Activated naive CD4-positive, alpha-beta T cell (primary cell): ENCODE measurements at places on chromosomes 6 and 20.

DNA sequence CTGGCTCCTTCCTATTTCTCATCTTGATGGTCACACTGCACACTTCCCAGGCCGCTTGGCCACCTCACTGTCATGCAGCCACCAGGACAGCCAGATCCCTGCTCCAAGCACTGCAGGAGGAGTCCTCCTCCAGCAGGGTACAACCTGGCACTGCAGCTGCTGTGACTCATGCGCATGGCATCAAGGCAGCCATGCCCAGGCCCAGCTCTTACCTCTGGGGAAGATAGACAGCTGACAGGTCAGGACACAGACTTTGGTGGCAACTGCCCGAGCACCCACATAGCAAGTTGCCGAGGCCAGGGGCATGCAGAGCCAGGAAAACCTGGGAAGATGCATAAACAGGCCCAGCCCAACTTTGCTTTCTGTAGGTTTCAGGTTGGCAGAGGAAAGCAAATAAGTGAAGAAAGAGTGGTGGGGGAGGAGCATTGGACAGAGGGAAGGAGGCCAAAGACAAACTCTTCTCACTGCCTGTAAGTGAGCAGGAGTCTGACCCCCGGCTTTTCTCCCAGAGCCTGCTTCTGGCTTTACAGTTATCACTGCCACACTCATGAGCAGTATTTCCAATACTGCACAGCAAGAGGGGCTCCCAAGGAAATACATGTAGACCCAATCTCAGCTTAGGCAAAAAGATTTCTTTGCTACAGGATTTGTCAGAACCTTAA is 38.8 kb downstream of the SLC22A3 start:
- DNase-seq = no peak

DNA sequence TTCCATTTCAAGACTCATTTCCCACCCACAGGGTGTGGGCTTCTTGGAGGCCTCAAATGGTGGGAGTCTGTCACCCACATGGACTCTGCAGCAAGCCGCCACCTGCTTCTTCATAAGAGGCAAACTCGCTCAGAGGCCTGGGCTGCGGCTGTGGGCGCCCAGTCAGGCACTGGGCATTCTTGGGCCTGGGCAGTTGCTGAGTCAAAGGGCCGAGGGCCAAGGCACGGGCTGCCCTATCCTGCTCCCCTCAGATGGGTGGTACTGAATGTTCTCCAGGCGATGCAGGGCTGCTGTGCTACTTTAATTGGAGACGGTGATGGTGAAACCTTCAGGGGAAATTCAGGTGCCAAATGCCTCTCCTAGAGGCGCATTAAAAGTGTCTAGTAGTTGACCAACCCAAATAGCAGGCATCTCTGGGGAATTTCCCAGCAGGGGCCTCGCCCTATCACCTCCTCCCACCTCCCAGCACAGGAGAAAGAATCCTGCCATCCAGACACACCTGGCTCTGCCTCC is 57.9 kb downstream of the MAFB start:
- no peak for DNase-seq

DNA sequence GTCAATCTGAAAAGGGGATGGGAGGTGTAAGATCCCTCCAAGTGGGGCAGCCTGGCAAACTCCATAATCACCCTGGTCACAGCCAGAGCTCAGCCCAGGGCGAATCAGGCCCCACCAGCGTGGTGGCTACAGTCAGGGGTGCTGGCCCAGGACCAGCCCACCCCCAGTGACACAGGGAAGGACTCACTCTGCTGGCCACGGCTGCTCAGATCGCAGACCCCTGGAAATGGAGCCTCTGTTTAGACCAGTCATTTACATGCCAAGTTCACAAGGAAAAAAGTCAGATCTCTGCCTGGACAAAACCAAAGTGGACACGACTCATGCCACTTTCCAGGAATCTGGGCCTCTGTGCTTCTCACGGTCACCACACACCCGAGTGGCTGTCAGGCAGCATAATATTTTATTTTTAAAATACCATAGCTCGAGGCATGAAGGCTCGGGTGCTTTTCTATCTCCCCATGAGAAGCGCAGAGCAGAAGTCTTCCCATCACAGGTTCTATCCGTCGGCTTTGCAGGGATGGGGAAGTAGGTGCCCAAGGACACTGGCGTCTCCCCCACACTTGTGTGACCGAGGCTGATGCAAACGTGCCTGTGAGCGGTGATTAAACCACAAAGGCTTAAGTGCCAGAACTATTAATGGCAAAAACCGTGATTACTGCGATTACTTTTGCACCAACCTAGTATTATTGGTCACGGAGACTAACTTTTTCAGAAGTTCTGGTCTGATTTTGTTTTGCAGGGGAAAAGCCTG is 13.0 kb downstream of the PXDC1 start:
- no peak for DNase-seq

GRCh38 chr6:71645299-71645698 is 241.1 kb upstream of the RIMS1 start:
- no peak for DNase-seq

GRCh38 chr20:42100137-42100704 is 482.0 kb upstream of the CHD6 start:
- no peak for DNase-seq

- no peak for DNase-seq
These were observed 65.4 kb upstream of the PHIP start for GRCh38 chr6:79143320-79143898.

DNA sequence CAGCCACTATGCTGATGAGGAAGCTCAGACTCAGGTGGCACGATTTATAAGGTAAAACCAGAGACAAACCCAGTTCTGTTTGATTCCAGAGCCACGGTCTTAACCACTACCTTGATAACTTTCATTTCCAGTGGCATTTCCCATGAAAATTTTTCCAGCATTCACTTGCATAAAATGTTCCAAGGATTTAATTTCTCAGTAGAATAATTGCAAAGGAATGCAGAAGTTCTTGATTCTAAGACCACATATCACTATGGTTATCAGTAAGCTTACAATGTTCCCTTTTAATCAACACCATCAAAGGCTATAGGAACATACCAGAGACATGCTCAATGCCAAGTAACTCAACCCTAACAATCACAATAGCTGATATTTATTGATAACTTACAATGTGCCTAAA is 306.0 kb upstream of the HS3ST5 start:
- DNase-seq = no peak

- DNase-seq = no peak
These were observed 132.8 kb downstream of the LAMA2 start for GRCh38 chr6:129015721-129016120.

GRCh38 chr20:34564833-34565232 is 6.3 kb downstream of the MAP1LC3A start:
- DNase-seq = no peak

DNA sequence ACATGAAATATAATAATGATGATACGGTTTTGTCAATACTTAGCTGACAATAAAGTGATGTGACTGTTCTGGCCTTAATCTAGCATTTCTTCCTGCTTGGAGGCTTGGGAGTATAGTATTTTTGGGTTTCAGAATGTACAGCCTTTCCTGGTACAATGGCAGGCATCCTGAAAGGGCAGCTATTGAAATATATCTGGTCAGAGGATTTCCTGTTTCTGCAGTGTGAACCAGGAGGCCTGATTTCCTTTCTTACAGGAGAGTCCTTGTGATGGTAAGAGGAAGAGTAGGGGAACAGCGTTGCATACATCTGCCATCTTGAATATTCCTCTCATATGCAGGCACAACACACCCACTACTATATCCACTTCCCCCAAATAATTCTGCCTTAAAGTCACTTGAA is 93.7 kb downstream of the MYO6 start:
- no peak for DNase-seq

DNA sequence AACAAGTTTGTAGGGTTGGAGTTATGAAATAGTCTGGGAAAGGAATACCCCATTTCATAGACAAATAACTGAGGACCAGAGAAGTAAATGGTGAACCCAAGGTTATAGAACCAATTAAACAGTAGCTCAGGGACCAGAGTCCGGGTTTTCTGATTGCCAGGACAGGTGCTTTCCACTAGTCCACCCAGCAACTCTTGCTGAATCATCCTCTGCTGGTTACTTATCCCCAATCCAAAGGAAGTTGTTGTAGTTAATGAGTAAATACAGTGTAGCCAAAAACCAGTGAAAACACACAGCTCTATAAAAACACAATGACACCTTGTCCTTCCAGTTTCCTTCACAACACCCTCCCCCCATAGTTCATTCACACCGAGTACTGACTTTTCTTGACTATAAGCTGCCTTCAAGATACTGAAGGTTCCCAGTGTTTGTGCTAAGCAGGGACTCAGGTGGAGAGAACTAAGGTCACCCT is 766 bp upstream of the TINAG start:
- DNase-seq = no peak

- no peak for DNase-seq
These were observed 5.9 kb upstream of the LPIN3 start for GRCh38 chr20:41334443-41335421.

GRCh38 chr20:50520222-50520880 is 10.2 kb downstream of the PTPN1 start:
- DNase-seq = no peak

GRCh38 chr20:59276938-59277337 is 23.5 kb upstream of the EDN3 start:
- DNase-seq = no peak

GRCh38 chr6:126147291-126147815 is 161.0 kb downstream of the TRMT11 start:
- DNase-seq = no peak

DNA sequence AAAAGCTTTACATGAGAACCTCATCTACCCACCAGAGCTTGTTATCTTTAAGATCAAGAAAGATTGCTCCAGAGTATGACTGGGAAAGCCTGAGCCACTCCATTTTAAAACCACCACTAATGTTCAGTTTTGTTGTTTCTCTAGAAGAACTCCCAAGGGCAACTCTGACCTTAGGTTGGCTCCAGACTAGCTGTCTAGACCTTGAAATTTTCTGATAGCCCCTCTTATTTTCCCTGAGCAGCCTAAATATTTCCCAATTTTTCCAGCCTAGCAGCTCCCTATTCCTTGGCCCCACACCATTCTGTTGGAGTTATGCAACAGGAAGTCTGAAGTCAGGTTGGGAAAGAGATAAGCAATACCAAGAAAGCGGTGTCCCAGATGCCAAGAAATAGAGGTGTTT is 84.6 kb upstream of the TCF21 start:
- no peak for DNase-seq

- no peak for DNase-seq
These were observed 127.6 kb upstream of the FAM184A start for GRCh38 chr6:119205911-119206618.

DNA sequence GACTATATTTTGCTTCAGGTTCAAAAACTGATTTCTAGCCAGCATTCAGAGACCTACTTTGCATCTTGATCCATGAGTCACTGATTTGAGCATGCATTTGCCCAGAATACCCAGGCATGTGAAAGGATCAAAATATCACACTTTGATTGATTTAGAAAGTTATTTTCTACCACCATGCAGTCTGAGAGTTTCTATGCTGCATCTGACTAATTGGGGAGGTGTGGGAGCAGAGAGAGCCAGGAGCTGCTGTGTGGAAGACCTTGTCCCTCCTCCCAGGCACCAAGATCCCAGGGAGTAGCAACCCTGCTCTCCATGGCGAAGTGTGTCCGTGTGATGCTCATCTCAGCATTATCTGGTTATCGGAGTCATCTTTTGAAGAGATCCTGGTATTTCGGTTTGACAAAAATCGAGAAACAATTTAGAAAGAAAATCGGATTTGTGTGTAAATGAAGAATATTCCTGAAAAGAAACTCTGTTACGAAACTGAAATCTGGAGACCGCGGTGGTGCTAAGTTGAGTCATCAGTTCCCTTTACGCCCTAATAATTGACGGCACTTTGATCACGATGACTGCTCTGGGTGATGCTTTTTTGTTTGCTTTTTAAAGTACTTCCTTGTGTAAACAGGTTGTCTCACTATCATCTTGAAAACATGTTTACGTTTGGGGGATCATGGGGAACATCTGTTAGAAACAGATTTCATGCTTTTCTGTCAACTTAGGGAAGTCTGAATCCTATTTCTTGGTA is 193.4 kb downstream of the BACH2 start:
- DNase-seq = no peak

DNA sequence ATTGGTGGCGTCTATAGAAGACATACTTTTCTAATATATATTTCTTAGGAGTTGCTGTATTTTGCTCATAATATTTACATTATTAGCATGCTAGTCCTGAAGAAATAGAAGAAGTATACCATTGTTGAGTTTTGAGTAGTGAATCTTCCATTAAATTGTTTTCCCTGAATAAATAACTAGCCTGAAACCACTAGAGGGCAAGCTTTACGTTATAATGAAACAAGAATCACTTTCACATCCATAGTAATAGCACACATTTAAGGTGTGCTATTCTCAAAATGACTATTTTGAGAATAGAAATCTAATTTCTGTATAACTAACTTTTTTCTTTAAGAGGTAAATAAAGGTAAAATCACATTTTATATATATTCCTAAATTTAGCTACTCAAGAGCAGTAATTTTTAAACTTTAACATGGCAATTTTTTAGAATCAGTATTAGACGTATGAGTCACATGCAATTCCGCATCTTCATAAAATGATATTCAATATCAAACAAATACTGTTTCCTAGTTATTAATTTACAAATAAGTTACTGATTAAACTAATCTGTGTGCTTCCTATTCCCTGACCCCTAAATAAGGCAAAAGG is 213.2 kb upstream of the MANEA start:
- no peak for DNase-seq

DNA sequence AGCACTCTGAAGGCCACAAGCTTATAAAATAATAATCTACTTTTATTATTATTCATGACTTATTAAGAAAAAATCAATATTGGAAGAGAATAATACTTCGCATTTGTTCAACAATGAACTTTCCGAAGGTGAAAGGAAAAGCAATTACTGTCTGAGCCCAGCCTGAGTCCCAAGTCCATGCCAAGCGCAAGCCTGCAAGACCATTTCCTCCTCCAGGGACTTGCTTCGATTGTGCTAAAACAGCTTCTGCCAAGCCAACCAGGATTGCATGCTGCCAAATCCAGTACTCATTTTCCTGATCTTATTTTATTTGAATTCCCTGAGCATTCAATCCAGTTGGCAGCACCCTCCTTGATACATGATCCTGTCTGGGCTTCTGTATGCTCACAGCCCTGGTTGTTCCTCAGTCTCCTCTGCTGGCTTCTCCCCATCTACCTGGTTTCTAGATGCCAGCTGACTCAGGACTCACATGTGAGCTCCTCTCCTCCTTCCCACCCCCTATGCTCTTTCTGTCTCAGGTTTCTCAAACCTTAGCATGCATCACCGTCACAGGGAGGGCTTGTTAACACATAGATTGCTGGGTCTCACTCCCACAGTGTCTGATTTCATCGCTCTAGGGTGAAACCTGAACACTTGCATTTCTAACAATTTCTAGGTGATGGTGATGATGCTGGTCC is 55.9 kb upstream of the PSMF1 start:
- no peak for DNase-seq

- no peak for DNase-seq
These were observed 1.7 kb upstream of the PDE10A start for GRCh38 chr6:165664559-165665383.

- no peak for DNase-seq
These were observed 296.2 kb downstream of the FOXA2 start for GRCh38 chr20:22288156-22288555.

GRCh38 chr6:72376736-72377135 is 245.1 kb upstream of the KCNQ5 start:
- no peak for DNase-seq

GRCh38 chr20:6348908-6349307 is 226.1 kb upstream of the FERMT1 start:
- DNase-seq = no peak
